Mammary microvascular endothelial cell (primary cell): ENCODE measurements at places on chromosomes 2 and 18. TPM values are rescaled to one million over a fixed set of nuclear protein-coding genes. Genes with fewer than 3 reads are reported as not detected.

Gene REG1B
- total RNA-seq: not detected in 2 replicates

Gene PPIG
- total RNA-seq: 14.4 and 20.5 TPM in 2 replicates

Gene NBEAL1
- total RNA-seq: 8.1 and 8.8 TPM in 2 replicates

Gene MYO7B
- total RNA-seq: 0.10 and 0.27 TPM in 2 replicates
